EH (cell line): ENCODE measurements at places on chromosomes 3 and 15.

DNA sequence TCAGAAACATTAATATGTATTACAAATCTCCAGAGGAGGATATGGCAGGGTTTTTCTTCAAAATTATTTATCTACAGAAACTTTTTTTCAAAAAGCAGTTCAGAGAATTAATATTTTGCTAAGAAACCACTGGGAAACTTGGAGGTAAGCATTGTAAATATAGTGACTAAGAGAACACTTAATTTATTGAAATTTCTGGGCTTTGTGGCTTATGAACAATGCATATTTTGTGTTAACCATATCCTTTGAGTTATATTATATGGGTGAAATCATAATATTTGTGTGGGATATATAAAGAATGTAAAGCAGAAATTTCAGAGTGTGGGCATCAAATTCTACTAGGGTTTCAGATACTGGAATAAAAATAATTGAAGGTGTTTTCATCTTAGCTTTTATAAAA, 1059.2 kb downstream of the ZPLD1 start:
- DNase-seq = no peak

GRCh38 chr15:63473749-63473998, 30.7 kb upstream of the USP3 start:
- DNase-seq = no peak

- DNase-seq = no peak
Measured at GRCh38 chr3:167318306-167318705, 61.8 kb downstream of the ZBBX start.

DNA sequence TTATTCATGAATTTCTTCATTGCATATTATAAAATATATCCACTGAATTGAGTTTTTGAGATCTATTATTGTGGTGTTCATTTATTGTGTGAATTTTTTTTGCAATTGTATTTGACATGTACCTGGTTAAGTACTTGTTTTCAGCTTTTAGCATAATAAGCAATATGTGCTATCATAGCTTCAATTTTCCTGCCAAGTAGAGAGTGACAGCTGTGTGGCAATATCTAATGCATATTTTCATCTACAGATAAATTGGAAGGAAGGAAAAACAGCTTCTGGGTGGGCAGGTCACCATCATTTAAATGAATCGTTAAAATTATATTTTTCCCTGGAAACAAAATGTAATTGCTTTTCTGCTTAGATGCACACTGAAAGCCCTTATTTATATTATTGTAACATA, 296.9 kb downstream of the EPHA6 start:
- no peak for DNase-seq

DNA sequence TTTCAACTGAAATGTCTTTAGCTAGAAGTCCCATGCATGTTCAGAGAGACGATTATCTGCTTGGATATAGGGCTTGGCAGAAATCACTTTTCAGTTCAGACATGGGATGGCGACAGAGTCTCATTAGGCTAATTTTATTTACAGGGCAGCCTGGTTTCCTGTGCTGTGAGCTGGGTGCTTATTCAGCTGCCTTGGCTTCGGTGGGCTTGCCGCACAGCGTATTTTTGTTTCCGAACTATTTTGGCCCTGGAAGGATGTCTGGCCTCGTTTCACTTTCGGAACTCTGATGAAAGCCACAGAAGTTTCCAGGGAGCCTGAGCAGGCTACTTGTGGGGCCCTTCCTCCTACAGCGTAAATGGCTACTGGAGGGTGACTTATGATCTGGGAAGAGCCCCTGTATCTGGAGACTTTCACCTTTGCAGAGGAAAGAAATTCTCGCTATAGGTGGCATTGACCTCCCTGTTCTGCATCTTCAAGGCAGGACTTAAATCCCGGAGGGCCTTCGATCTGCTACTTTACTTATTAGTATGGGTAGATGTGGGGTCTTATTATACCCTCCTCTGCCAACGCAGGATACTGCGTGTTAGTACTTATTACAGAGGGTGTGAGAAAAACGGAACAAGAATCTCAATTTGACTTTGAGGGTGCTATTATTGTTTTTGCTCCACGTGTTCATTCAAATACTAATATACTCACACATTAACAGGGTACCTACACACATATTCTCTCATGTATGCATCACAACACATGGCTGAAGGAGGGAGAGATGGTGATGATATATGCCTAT, 364.0 kb upstream of the RBMS3 start:
- peak; percentile 56 for DNase-seq

DNA sequence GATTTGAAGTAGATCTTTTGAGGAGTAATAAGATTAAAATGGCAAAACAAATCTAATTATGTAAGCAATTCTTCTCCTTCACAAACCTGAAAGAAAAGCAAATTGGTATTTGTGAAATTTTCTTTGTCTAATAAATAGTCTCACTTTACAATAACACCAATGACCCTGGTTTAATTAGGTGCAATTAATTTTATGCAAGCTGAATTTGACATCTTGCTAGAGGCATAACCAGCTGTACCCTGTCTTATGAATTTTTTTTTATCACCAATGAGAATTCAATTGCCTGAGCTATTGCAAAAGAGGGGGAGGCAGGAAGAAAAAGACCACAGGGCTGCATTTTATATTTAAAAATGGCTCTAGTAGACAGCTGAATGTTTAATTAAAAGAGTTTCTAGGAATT, 113.5 kb upstream of the IL12A start:
- no peak for DNase-seq

DNA sequence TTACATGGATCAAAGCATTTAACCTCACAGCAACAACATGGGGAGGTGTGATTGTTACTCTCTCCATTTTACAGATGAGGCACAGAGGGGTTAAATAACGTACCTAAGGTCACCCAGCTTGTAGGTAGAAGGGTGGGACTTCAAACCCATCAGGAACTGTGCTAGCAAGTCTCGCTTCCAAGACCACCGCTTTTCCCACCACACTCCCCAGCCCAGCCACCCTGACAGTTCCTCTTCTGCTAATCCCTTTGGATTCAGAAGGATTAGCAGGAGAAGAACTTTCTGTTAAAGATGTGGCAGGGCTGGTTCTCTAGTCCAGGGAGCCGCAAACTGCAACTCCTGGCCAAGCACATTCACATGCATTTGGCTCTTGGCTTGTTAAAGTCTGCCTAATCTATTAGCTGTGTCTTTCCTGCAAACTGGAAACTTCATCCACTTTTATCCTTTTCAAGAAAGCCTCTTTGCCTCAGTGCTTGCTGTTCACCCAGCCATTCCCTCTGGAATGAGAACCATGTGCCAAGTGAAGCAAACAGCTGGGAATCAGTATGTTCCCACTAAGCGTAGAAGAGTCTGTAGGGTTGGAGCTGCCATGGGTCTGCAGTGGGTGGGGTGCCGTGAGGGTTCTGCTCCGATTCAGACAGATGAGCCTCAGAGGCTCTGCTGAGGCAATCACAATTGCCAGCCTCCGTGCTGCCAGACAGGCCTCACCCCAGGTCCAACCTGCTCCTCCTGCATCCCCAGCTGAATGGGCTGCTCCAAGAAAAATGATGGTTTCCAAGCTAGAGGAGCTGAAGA, 44.6 kb downstream of the POMGNT2 start:
- no peak for DNase-seq

GRCh38 chr15:56098195-56098863, 104.9 kb upstream of the NEDD4 start:
- no peak for DNase-seq

DNA sequence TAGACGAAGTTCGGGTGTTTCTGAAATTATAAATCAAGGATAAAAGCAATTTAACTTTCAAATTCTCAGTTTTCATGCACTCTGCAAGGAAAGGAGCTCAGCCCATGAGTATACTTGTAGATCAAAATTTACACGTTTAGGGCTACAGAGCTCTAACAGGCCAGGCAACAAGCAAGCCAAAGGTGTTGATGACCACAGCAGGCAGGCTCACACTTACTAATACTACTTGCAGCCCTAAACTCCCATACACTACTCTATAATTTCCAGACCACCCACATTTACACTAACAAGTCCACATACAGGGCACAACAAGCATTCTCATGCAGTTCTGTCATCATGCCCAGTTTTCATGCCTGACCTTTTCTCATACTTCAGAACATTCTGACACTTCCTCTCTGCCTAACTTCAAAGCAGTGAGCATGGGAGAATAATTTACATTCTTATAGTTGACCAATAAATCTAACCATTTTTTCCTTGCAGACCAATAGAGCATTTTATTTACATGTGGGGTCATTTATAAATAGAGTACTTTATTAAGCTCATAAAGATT, 124.7 kb upstream of the FRMD4B start:
- peak; percentile 1 for DNase-seq

DNA sequence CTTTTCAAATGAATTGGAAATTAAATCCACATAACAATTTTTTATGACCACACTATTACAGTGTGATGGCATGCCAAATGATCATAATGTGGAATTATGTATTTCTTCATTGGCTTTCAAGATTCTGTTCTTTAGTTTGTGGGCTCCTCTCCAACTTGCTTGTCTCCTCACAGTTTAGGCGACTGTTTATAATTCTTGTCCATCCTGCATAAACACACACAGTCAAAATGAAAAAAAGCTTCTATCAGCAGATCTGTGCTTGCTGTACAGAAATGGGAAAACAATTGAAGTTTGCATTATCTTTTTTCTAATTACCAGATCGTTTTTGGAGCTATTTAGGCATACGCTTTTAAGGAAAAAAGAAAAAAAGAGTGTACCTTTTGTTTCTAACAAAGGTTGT, 37.0 kb downstream of the OPA1 start:
- DNase-seq = no peak

DNA sequence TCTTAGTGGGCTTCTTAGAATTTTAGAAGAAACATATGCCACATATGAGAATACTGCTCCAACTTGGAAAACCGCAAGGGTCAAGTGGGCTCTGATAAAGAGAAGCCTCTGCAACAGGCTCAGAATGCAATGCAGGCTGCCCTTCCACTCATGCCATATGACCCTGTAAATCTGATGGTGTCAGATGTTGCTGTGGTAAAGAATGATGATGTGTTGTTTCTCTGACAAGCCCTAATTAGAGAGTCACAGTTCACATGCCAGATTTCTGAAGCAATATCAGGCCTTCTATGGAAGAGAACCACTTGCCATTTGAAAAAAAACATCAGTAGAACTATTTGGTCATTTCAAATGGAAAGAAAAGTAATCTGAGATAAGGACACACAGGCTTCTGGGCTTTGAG, 749.6 kb downstream of the AGBL1 start:
- DNase-seq = no peak

- no peak for DNase-seq
Measured at GRCh38 chr3:119541547-119541946, 17.9 kb downstream of the CD80 start.

GRCh38 chr15:75620058-75620820, 5.3 kb downstream of the SNUPN start:
- peak; percentile 73 for DNase-seq

DNA sequence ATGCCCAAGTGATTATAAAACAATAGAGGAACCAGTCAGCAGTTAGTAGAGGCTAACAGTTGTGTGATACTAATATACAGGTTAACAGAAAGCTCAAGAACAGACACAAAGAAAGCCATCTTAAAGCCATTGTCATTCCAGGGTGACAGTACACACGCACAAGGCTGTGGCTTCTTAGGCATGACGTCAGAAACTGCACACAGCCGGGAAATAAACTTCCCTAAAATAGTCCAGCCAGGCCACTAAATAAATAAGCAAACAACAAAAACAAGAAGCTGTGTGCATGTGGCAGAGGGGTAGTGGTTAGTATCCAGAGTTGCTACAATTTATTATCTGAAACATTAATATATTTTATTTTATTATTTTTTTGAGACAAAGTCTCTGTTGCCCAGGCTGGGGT, 49.8 kb downstream of the PPCDC start:
- no peak for DNase-seq

DNA sequence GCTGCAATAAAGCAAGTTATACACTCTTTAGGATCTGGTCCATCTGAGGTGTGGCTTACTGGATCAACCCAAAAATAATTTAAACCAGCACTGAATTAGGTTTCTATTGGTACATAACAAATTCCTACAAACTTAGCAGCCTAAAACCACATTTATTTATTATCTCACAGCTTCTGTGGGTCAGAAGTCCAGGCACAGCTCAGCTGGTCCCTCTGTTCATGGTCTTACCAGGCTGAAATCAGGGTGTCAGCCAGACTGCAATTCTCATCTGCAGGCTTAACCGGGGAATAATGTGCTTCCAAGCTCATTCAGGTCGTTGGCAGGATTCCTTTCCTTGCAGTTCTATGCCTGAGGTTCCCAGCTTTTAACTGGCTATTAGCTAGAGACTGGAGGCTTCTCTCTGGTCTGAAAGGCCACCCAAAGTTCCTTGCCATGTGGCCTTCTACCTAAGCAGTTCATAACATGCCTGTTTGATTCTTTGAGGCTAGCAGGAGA, 477.4 kb upstream of the WNT5A start:
- no peak for DNase-seq

- no peak for DNase-seq
Measured at GRCh38 chr3:16589867-16590624, 15.2 kb downstream of the DAZL start.
